Non-pigmented ciliary epithelial cell (primary cell): ENCODE measurements at places on chromosomes 4 and X.

DNA sequence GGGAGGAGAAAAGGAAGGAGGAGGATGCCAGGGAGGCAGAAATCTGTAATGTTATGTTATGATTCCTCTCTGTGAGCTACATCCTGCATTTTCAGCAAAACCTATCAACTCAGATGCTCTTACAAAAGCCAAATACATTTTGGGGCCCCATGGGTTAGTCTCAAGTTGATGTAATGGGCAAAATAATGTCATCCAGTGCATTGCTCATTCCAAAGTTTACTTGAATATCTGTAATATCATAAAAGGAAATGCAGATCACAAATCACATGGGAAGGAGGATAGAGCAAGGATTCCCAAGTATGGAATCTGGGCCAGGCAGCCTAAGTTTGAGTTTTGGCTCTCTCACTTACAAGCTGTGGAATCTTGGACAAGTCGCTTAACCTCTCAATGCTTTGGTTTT, 74.9 kb upstream of the SOD3 start:
- DNase-seq: no peak

DNA sequence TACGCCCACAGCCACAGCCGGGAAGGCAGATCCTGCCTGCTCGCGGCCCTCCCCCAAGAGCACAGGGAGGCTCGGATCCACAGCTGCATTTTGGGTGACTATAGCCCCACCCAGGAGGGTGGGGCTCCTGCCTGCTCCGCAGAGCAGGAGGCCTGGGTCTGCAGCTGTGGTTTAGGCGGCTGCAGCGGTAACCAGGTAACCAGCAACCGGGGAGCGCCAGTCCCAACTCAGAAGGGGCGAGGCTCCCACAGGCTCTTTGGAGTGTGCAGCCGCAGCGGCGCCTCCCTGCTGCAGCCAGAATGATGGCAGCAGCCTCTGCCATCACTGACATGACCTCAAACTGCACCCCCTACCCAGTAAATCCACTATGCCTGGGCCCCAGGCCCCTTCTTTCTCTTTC, 148.0 kb upstream of the F9 start:
- no peak for DNase-seq

GRCh38 chr4:81604683-81605218, 133.0 kb upstream of the RASGEF1B start:
- DNase-seq: no peak

- DNase-seq: no peak
These were observed 137.0 kb downstream of the CPZ start for GRCh38 chr4:8729408-8730149.

- no peak for DNase-seq
These were observed 325.9 kb downstream of the EPHA5 start for GRCh38 chr4:65344278-65344825.

DNA sequence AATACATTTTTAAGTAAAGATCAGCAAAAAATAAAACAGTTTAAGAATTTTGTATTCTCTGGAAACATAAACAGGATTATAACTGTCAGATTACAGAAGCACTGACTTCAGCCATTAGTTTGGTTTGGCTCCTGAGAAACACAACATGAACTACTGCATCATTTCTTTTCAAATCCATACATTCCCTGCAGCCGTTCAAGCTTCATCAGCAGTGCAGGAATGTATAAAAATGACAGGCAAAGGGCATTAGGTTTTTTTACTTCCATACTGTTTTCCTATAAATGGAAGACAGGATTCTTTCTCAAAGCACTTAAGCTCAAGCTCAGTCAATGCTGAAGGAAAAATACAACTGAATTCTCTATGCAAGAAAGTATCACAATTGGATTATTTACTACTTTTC, 4.2 kb upstream of the MAB21L2 start:
- DNase-seq: no peak

GRCh38 chr4:184329659-184330400, 112.2 kb upstream of the ENPP6 start:
- no peak for DNase-seq

DNA sequence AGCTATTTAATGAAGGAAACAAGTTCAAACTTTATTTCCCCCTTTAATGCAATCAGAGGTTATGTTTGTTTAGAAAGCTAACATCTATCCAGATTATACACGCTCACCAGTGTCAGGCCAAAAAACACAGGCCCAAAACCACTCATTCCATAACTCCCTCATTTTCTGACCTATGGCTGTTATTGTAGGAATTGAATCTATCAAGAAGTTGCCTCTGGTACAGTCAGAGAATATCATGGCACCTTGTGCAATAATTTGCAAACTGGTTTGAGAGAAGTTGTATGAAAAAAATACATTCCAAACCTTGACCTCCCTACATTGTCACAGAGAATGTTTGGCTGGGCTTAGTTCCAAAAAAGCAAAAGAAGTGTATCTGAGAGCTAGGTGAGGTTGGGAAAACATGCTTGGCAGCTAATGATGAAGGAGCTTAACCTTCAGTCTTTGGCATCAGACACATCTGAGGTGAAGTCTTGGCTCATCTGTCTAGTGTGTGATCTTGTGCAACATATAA, 591.0 kb downstream of the ANKRD50 start:
- peak; percentile 59 for DNase-seq

GRCh38 chr4:40243386-40243948, 46.6 kb downstream of the RHOH start:
- no peak for DNase-seq

GRCh38 chr4:101956068-101956825, 165.7 kb downstream of the BANK1 start:
- DNase-seq: no peak

DNA sequence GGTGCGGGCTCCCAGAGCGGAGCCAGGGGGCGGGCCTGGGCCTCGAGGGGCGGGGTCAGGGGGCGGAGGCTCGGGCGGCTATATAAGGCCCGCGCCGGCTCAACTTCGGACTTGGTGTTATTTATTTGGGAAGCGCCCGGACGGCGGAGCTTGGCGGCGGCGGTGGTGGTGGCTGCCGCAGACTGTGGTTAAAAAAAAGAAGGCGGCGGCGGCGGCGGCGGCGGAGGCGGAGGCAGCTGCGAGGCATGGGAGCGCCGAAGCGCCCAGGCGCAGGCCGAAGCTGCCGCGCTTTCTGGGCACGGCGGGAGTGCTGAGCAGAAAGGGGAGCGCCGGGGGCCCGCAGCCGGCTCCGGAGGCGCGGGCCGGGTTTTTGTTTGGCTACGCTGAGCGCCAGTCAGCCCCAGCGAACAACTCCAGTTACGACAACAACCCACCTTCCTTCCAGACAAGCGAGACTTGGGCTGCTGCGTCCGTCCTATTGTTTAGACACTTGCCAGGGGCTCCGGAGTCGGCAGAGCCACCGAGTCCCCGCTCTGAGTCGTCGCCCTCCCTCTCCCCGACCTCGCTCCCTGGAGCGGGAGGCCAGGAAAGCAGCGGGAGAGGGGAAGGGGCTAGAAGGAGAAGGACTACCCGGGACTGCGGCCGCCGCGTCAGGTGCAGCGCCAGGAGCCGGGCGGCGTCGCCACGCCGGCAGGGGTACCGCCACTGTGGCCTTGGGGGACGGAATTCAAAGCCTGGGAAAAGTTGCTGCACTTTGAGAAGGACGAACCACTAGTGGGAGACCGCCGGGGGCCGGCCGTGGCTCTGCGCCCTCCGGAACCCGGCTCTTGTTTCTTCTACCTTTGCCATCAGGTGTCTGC, at the start of gene SLIT2:
TSS of gene SLIT2 (plus strand) at position 110 of the 860 bp plus-strand sequence. CDS start 1,911 bp downstream, outside the sequence.
- no peak for DNase-seq

DNA sequence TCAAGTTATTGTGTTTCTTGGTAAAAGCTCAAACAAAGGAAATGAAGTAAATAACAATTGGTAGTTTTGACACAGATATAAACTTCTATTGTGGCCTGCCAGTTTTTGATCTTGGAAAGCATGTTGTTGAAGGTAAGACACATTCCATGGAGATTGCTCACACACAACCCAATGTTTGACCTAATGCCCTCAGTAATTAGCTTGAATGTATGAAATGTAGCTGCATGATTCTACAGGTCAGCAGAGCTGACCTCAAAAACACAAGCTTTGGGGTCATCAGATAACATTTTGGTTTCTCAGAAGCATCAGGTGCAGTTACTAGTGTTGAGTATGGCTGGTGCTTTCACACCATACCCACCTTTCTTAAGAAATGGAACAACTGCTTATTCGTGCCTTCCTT, 16.5 kb downstream of the GPR173 start:
- no peak for DNase-seq

DNA sequence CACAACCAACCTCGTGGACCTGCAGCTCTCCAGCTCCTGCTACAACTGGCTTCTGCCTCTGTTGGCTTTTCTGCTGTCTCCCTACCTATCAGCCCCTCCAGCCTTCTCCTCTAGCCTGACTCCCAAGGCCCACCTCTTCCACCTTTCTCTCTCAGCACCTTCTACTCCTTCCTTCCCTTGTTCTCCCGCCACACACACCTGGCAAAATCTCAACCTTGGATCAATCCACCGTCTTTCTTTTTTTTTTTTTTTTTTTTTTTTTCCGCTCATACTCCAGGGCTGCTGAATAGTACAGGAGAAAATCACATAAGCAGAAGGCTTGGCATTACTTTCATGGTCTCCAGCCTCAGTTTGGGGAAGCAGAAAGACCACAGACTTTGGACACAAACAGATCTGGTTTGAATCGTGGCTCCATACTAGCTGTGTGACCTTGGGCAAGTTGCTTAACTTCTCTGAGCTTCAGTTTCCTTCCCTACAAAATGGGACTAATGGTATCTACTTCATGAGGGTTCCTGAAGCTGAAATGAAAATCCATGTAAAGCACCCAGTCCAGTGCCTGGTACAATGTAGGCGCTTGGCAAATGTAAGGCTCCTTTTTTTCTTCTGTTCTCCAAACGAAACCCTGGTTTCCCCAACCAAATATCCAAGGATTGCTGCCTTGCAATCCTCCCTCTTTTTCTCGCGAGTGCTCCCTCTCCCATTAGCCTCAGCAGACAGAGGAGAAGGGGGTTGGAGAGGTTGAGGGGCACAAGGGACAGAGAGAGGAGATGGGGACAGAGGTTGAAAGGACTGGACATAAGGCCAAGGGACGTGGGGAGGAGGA, 1.7 kb downstream of the FGD1 start:
- no peak for DNase-seq

GRCh38 chr4:155944516-155944915, 9.2 kb downstream of the CTSO start:
- DNase-seq: no peak

DNA sequence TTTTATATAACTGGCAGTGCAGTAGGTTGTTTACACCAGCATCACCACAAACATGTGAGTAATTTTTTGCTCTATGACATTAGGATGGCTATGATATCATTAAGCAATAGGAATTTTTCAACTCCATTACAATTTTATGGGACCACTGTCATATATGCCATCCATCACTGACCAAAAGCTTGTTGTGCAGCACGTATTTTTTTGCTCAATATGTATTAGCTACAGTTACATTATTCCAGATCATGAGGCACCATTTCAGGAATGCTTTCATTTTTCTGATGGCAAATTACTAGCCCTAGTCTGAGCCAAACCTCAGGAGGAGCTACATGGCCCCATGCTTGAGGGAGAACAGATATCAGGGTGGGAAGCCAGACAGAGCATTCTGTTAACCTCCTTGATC, 56.8 kb upstream of the DCLK2 start:
- DNase-seq: no peak

GRCh38 chr4:78704981-78705683, 71.0 kb upstream of the BMP2K start:
- no peak for DNase-seq

DNA sequence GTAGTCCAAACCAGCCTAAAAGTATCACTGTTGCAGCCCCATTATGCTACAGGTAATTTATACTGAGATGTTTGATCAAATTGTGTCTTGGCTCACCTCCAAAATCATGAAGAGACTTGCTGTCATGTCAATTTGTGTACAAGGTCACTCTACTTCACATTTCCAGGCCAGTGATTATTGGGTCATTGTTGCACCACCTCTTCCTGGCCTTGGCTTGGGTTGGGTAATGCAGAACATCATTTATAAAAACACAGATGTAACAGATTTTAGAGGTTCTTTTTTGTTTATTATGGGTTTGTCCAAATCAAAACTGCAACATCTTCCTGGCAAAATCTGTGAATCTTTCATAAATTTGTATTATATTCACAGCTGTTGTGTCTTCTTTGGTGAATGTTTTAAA, 459.5 kb downstream of the ANKRD50 start:
- DNase-seq: no peak

DNA sequence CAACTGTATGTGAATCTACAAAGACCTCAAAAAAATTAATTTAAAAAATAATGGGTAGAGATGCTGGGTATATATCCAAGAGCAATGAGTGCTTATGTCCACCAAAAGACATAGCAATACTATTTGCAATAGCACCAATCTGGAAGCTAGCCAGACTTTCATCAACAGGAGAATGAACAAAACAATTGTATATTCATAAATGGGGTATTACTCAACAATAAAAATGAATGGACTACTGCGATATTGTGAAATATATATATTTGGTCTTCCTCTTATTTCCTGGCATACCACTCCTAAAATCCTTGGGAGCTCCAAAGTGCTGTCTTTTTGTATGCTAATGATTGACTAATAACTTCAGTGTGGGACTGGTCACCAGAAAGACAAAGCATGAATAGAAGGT, 77.5 kb downstream of the MSN start:
- DNase-seq: no peak

- DNase-seq: no peak
These were observed 383.4 kb downstream of the FAM133A start for GRCh38 chrX:94057385-94057784.

DNA sequence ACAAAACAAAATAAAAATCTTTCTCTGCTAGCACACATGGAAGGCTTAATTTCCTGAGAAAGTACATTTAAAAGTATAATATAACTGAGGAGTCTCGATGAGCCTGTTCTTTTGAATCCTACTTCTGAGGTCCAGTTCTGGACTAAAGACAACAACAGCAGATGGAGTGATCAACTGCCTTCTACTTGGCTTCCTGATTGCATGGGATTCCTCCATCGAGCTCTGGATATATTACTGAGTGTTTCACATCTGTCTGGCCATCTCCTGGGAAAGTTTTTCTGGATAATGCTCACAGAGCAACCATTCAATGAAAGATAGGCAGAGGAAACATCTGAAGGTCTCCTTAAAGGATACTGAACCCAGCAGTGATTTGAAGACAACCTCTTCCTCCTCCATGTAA, 42.6 kb downstream of the KDR start:
- DNase-seq: no peak

DNA sequence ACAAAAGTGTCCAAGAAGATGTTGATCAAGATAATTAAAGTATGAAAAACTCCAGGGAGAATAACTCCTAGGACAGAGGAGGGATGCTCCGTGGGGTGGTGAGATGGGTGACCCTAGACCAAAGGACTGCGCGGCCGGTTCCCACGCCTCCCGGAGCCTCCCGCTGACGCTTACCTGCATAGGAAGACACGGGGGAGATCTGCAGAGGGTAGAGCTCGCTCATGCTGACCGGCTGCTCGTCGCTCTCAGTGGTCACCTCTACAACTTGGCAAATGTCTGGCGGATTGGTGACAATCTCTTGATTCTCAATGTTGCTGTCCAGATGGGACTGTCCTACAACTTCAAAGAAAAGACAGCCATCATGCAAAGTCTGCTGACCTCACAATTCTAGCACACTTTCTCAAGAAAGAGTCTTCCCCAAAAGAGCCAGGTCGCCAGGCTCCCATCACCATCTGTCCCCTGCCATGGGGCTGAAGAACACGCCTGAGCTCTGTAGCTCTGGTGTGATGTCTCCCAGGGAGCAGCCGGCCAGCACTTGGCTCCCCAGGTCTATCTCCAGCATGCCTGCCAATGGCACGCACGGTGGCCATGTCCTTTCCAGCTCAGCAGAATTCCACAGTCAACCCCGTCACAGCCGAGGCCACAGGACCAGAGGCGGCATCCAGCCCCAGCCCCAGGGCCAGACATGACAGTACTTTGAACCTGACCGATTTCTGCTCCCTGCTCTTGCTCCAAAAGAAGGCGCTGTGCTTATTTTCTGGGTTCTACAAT, 75.4 kb downstream of the IRF2 start:
- no peak for DNase-seq

- DNase-seq: no peak
These were observed 142.6 kb upstream of the PPARGC1A start for GRCh38 chr4:24032371-24032989.
